ENCODE measurements at places on chromosomes 7 and 10.
A peak's percentile ranks its signal among the peaks of the same experiment; 100 is the strongest.

DNA sequence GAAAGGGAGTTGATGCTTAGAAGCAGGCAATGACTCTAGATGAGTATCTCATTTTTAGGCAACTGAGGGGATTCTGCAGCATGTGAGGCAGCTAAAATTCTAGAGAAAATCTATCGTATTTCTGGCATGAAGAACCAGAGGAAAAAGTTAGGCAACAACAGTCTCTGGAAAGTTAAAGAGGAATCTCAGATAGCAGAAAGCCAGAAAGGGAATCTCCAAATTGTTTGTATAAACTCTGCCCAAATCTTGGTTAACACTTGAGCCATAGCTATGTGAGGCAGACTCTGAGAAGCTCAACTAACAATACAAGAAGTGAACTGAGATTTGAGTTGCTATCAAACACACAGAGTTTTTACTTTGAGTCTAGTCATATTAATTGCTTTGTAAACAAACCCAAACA lies 215.8 kb upstream of the FZD8 start:
- DNase-seq, result no peak

DNA sequence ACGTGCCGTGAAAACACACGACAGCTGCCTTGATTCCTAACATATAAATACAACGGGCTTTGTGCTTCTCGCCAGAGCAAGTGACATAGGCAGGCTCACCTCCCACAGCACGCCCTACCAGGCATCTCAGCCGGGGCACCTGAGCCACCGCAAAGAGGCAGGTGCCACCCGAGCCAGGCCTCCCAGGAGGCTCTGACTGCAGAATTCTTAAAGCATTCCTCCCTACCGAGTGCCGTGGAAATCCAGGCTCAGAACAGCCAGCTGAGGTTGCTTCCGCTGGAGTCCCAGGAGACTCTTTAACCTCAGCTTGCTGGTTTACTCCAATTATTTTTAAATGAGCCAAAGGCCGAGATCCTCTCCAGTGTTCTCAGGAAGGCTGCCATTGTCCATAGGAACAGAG lies 206.5 kb downstream of the USP6NL start:
- no peak for DNase-seq

GRCh38 chr7:157753713-157754415 lies 417.1 kb downstream of the DNAJB6 start:
- DNase-seq, result no peak

DNA sequence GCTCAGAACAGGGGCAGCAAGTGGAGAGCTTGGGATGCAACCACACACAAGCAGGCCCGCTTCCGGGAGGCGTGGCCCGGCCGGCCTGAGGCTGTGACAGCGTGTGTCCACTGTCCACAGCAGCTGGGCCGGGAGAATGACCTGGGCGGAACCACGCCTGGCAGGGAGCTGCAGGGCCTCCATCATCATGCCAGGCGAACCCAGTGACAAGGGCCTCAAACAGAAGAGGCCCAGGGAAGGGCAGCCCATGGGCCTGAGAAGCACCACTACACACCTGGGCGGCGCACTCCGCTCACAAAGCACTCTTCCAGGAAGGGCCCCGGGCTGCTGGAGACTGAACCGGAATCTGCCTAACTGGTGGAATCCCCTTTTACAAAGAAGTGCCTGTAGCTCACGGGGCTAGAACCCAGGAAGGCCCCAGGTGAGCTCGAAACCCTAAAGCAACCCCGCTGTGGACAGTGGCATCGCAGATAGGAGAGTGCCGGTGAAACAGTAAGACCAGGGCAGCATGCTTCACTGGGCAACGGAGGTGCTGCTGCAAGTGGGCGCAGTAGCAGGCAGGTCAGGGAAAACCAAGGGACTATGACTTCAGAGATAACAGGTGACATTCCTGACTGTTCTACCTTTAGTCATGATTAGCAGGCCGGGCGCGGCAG lies 66.0 kb downstream of the MAD1L1 start:
- no peak for DNase-seq

DNA sequence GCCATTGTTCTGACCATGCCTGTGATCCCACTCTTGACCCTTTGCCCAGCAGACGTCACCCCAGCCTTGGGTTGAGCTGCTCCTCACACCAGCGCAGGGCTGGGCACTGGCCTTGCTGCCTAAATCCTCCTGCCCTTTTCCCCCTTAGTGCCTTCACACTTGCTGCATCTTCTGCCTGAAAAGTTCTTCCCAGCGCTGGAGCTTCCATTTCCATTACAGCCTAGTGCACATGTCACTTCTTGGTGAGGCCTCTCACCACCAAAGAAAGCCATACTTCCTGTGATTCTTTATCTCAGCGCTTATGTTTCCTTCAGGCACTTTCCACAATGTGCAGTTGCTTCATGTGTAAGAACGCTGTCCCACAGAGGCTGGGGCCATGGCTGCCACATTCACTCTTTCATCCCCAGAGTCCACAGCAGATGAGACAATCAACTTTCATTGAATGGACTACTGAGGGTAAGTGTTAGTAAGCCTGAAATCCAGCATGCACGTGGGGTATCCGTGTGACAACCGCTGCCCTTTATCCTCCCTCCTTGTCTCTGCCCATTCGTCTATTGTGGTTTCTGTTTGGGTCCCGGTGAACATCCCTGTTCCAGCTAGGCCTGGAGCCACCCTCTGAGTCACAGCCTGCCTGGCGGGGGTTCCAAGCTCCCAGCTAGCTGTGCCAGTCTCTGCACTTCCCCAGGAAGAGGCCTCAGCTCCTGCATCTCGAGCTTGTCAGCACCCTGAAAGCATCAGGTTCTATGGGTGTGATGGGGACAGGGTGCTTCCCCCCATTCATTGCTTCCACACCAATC lies 37.3 kb downstream of the ADRA2A start:
- DNase-seq, result no peak

GRCh38 chr7:149598721-149599308 lies 101.2 kb upstream of the ZNF746 start:
- peak; percentile 57 for DNase-seq

DNA sequence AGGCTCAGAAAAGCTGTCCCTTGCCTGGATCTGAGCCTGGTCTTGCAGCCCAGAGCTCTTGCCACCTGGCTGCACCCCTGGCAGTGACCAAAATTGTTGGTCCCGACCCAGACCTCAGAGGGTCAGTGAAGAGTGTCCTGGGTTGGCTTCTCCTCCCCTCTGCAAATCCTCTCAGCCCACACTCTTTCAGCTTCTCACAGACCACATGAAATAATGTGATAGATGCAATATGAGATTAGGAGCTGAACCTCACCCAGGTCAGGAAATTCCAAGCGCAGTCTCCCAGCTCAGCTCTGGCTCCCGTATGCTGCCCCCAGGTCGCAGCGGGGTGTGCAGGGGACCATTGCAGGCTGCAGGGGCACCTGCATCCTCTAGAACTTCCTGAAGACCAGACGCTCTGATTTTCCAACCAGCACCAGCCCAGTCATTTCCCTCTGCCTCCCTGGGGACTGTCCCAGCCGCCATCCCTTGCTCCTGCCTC lies 19.6 kb upstream of the RET start:
- no peak for DNase-seq

GRCh38 chr10:112374724-112375541 lies 1.0 kb downstream of the ACSL5 start:
- peak; percentile 26 for DNase-seq

GRCh38 chr7:26760501-26760900 lies 103.9 kb downstream of the SKAP2 start:
- no peak for DNase-seq

GRCh38 chr7:24049296-24049695 lies 234.7 kb upstream of the NPY start:
- DNase-seq, result no peak

DNA sequence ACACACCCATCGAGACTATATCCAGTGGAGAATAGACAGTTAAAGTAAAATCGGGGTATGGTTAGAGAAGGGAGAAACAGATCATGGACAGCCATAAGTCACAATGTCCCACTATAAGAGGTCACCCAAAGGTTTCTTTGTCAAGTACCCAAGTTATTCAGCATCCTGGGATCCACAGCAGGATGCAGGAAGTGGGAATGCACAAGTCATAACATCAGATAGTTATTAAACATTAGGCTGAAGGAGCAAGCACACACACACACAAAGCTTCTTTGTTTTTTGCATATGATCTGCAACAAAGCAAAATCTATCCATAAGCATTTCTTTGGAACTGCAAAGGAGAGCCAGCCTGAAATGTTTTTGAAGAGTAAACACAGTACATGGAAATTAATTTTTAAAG lies 111.6 kb downstream of the NOC3L start:
- DNase-seq, result no peak

- peak; percentile 88 for DNase-seq
Observed at GRCh38 chr7:149495785-149496641, 1.6 kb downstream of the ZNF746 start.

GRCh38 chr10:26881600-26882331 lies 21.0 kb upstream of the ABI1 start:
- peak; percentile 72 for DNase-seq

GRCh38 chr7:82049891-82050533 lies 280.2 kb upstream of the HGF start:
- peak; percentile 93 for DNase-seq

GRCh38 chr10:129025787-129026186 lies 441.3 kb upstream of the MGMT start:
- DNase-seq, result no peak

- no peak for DNase-seq
Observed at GRCh38 chr10:70281609-70282008, 2.2 kb downstream of the NPFFR1 start.

DNA sequence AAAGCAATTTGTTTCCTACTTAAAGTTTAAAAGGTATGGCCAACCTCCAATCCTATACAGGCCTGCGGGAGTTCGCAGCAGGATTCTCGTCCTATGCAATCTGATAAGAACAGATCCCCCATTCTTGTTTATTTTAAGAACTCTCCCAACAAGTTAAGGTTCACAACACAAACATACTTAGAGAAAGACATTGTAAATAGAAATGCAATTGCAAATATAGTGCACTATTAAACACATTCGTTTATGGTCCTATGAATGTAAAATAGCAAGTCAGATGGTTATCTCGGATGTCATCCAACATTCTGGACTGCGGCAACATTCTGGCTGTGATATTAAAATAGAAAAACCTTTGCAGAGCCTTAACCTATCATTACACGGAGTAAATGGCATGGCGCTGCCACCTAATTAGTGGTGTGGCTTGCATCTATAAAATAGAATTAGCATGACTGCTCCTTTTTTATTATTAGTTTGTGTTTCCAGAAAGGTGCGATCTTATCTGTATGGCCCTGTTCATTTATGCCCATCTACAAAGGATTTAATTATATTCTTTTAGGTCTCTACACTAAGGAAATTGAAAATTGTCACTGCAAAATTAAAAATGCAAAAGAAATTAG lies 37.0 kb downstream of the BEND7 start:
- DNase-seq, result no peak

GRCh38 chr10:3948843-3949242 lies 163.8 kb upstream of the KLF6 start:
- peak; percentile 92 for DNase-seq

- no peak for DNase-seq
Observed at GRCh38 chr10:15684768-15685167, 35.0 kb downstream of the ITGA8 start.

DNA sequence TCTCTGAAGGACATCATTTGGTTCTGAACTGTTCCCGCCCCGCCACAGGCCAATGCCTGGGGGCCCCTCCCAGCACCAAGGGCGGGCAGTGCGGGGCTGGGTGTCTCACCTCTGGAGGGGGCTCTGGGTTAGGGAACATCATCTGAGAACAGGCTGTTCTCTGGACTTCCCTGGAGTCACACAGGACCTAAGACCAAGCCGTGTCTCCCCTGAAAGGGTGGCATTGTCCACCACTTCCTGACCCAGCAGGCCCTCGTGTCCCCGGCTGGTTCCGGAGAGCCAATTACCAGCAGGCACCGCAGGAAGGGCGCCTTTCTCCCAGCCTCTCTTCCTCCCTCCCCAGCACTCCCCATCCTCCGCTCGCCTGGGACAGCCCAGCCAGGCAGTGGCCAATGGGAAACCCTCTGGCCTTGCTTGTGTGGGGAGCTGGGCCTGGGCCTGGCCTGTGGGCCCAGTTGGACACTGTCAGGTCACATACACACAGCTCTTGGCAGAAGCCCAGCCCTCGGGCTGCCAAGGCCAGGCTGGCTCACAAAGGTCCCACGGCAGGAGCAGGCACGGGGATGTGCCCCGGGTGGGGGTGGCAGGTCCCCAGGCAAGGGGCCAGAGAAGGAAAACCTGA lies 119.5 kb downstream of the SPDYE5 start:
- DNase-seq, result no peak

DNA sequence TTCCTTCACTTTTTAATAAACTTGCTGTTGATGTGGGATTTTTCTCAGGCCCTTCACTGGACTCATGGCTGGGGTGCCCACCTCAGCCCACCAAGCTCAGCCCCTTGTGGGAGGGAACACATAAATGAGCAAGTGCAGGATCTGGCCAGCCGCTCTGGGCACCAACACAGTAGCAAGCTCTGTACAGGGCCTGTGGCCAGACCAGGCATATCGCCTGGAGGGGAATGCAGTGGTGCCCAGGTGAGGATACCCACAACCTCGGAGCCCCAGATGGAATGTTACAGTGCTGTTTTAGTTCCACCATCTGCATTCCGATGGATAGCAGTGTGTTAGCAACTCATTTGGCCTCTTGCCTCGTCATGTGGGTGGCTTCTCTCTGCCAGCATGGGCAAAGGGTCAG lies 234.6 kb downstream of the PPP1R3A start:
- DNase-seq, result no peak

GRCh38 chr10:127999297-128000129 lies 92.6 kb downstream of the PTPRE start:
- DNase-seq, result no peak

DNA sequence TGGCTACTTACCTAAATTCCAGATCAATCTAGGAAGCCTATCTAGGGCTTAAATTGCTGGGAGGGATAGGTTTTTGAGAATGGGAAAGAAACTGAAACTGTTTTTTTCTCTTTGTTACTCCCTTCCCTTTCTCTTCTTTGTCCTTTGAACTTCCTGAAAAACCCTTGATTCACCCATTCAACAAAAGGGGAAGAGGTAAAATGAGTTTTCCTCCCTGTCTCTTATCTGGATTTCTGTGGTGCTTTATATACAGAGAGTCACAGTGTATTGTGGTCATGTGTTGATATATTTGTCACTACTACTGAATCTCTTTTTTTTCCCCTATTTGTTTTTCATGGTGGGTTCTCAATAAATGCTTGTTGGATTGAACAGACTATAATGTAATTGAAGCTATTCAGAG lies 19.8 kb upstream of the NUP205 start:
- DNase-seq, result no peak

GRCh38 chr10:76001461-76001860 lies 570.0 kb downstream of the LRMDA start:
- DNase-seq, result no peak

DNA sequence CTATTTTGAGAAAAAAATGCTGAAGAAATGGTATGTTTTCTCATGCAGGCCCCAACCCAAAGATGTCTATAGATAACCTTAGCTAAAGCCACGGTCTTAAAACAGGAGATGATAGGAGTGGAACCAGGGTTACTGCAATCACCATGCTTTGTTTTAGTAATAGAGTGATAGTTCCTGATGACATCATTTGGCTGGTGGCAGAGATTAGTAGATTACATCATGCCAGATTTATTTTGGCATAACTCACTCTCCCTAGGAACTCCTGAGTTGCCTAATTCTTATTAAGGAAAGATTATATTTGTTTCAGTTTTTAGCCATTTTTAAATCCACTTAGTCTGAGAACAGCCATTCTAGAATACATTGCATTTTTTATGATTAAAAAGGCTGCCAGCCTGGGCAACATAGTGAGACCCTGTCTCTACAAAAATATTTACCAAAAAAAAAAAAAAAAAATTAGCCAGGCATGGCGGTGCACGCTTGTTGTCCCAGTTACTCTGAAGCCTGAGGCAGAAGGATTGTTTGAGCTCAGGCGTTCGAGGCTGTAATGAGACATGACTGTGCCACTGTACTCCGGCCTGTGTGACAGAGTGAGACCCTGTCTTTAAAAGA lies 17.8 kb downstream of the ENO4 start:
- peak; percentile 45 for DNase-seq
